ENCODE measurements at places on chromosomes 3 and 15.
A peak's percentile ranks its signal among the peaks of the same experiment; 100 is the strongest.

DNA sequence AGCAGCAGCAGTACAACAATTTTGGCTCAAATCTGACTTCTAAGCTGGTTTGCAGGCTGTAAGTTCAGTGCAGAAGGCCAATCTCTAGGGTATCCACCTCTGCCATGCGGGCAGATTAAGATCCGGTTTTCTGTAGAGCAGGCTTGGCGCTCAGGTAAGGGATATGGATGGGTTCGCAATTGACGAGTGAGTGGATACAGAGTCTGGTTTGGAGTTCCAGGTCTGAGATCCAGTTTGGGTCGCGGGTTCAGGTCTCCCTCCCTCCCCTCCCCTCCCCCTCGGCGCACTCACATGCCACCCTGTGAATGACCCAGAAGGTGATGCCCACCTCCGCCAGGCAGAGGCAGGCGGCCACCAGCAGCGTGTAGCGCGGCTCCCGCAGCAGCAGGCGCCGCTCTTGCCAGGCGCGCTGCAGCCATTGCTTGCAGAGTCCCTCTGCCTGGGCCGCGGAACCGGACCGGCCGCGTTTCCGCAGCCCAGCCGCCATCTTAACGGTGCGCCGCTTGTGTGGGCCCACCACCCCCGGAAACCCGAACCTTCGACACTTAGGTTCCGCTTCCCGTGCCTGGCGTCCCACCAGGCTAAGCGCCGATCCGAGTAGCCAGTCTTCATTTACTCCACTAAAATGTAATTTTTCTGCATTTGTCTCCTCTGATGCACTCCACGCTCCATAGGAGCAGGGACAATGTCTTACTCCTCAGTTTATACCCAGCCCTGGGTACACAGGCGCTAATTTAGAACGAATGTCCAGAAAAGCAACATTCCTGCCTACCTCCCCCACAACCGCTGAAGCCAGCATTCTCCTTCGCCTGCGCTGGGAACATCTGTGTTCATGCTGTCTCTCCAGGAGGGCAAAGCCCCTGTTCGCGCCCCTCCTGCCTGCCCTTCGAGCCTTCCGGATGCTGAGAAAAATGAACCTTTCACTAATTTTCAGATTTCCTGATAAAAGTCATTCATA, at the start of gene ALG3:
ALG3 (minus strand) TSS at position 509 of the 958 bp plus-strand sequence; CDS start at position 487, 22 bp downstream.
- DNase-seq, result peak; percentile 88

- no peak for DNase-seq
These were observed 915.0 kb upstream of the GBE1 start for GRCh38 chr3:82676356-82677026.

GRCh38 chr15:77457191-77457904, 36.7 kb downstream of the HMG20A start:
- no peak for DNase-seq

DNA sequence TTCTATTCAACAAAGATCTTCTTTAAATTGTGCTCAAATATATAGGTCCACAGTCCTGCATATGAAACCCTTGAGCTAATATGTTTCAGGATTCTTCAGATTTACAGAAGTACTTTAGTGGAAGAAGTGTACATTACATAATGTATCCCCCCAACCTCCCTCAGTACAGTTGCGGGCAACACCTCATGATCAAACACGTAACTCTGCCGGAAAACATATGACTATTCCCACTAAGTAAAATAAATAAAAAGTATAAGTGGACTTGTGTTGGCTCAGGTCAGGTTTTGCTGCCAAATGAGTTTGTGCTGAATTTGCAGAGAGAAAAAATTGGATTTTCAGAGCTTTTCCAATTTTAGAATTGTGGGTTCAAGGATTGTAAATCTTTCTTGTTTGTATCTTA, 267.6 kb upstream of the MDFIC2 start:
- no peak for DNase-seq

- no peak for DNase-seq
These were observed 315.4 kb upstream of the LRRC3B start for GRCh38 chr3:26307192-26307591.

DNA sequence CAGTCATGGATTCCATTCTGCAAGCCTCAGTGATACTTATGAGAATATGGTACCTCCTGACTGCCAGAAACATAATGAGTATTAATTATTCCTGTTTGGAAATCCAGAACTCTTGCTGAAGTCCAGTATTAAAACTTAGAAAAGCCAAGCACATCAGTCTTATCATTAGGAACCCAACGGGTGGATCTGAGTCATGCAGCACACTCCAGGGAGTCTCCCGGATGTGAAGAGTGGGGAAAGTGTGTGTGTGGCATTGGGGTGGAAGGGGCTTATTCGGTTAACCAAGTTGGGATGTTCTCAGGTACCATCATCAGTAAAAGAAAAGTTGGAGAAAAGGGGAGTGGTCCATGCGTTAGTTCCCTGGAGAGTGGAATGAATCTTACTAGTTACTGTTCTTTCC, 181.1 kb downstream of the PLCL2 start:
- DNase-seq, result no peak

- DNase-seq, result no peak
These were observed 316.2 kb upstream of the CTDSPL start for GRCh38 chr3:37545479-37545878.

GRCh38 chr15:81311752-81312464, 12.0 kb downstream of the STARD5 start:
- no peak for DNase-seq

DNA sequence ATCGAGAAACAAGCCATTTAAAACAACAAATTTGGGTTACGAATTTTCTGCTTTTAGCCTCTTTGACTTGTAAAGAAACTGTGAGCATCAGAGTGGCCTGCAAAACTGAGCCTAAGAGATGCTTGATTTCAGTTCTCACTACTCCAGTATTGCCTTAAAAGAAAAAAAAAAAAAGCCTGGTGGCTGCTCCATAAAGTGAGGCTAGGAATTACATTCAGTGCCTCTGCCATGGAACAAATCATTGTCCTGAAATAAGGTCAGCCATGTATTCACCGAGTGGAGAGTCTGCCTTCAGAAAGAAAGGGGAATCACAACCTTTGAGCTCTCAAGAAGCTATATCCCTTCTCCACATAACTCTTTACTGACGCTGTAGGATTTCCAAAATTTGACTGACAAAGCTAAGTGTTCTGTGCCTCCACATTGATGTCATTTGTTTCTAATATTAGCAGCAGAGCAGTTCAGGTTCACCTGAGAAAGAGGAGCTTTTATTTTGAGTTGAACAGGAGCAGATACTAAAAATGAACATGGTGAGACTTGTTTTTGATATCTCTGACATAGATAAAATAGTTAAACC, 137.3 kb downstream of the SSR3 start:
- DNase-seq, result no peak
